ENCODE measurements at places on chromosomes 3 and 15.

GRCh38 chr3:136193278-136194054, 2.7 kb downstream of the MSL2 start:
- no peak for DNase-seq

GRCh38 chr15:99431661-99432091, 134.1 kb upstream of the MEF2A start:
- no peak for DNase-seq

DNA sequence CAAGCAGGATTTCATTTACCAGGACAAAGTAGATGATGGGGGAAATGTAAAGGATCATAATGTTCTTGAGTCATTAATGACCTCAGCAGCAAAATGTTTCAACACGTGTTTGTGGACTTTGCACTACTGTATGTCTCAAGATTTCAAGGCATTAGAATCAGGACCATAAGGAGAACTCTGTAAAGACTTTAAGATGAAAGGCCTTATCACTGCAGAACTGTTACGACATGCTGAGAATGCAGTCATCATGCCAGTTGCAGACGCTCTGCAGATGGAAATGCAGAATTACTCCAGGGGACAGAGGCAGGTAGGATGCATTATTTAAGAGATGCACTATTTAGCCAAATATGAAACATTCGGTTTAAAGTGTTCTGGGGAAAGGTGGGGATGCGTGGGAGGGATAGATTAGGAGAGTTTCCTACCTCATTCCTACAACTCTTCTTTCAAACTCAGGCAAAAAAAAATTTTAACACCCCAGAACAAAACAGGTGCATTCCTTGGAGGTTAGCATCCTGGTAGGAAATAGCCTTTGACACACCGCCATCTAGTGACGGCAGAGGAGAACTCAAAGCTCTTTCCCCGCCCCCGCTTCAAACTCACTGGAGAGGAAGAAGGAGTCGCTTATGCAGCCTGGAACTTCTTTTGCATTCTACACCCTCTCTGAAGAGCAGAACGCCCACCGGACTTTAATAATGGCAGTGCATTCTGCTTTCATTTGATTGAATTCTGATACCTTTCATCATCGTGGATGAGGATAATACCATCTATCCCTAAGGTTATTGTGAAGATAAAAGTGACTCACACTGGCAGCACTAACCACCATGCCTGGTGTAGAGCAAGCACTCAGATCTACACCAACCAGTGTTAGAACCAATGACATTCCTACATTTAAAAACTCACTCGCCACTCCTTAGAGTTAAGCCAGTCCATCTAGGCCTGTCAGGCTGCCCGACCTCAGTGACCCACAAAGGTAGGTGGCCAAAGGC, 43.1 kb upstream of the TOPAZ1 start:
- peak; percentile 40 for DNase-seq

GRCh38 chr15:38325648-38325990, 73.0 kb downstream of the SPRED1 start:
- DNase-seq, result no peak
